IMR-90 (cell line): ENCODE measurements at places on chromosomes 12 and 14. TPM values are rescaled to one million over a fixed set of nuclear protein-coding genes. Genes with fewer than 3 reads are reported as not detected.
A peak's percentile ranks its signal among the peaks of the same experiment; 100 is the strongest.

DNA sequence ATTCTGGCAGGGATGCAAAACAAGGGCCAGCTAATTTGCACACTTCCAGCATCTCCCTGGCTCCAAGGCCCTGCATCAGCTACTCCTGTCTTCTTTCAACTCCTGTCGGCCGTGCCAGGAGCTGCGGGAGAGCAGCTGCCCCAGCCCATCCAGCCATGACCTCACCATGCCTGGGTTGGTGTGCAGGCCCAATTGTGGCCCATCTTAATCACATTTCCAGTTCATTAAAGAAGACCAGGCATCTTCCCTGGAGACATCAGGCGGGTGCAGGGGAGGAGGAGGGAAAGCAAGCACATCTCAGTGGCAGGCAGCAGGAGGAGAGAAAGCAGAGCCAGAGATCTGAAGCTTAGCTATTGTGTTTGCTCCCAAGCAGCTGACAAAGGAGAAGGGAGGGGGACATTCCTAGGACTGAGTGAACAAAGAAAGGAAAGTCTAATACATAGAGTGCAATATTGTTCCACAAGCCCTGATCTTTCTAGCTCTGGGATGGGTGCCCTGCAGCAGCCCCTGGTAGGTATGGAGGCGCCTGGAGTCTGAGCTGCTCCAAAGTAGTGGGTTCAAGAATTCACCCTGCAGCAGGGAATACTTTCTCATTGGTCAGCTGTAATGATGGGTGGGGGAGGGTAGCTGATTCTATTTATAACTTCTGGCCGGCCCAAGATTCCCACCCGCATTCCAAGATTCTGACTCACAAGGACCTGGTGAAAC, 40.1 kb downstream of the VWF start:
- no peaks in the 10 kb centered on the region for H3K27me3 ChIP-seq
- no peak overlapping the region for H3K4me3 ChIP-seq
- DNase-seq, result peak; percentile 56
- no peak overlapping the region for H3K27ac ChIP-seq
- H3K4me1 ChIP-seq, result peaks cover 22% of the 10 kb centered on the region
- no peaks in the 10 kb centered on the region for H3K36me3 ChIP-seq

COX8C gene
- not detected in 2 replicates for total RNA-seq

- peaks cover 11% of the 10 kb centered on the region for H3K27me3 ChIP-seq
- H3K4me3 ChIP-seq, result no peak overlapping the region
- no peak for DNase-seq
- H3K36me3 ChIP-seq, result no peaks in the 10 kb centered on the region
- H3K4me1 ChIP-seq, result no peaks in the 10 kb centered on the region
These were observed 30.5 kb upstream of the DDHD1 start for GRCh38 chr14:53183611-53184010.

DNA sequence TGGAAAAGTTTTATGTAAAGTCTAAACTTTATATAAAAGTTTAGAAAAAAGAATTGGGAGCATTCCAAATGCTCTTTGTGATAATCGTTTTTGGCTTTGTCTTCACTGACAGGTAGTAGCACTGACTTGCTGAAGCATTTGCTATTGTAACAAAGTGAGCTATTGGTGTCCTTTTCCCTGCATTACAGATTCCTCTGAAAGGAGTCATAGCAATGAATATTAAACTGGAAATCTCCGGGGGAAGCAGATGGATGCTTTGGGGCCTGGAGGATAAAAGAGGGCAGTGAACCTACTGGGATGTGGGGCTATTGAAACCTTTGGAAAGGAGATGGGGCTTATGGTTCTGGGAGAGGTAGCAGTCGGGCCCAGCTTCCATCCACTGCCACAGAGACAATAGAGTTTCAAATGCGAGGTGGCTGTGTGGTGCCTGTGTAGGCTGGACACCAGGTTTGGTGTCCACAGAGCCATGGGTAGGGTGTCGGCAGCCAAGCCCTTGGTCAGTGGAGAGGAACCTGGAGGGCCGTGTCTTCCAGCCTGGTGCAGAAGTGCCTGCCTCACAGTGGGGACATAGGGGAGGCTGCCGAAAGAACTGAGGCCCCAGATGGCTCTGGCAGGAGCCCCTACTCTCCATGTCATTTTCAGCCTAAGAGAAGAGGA, 10.1 kb downstream of the GSG1 start:
- H3K4me1 ChIP-seq, result peaks cover 19% of the 10 kb centered on the region
- no peaks in the 10 kb centered on the region for H3K27me3 ChIP-seq
- H3K36me3 ChIP-seq, result no peaks in the 10 kb centered on the region
- peak overlapping the region; percentile 68 for H3K27ac ChIP-seq

DNA sequence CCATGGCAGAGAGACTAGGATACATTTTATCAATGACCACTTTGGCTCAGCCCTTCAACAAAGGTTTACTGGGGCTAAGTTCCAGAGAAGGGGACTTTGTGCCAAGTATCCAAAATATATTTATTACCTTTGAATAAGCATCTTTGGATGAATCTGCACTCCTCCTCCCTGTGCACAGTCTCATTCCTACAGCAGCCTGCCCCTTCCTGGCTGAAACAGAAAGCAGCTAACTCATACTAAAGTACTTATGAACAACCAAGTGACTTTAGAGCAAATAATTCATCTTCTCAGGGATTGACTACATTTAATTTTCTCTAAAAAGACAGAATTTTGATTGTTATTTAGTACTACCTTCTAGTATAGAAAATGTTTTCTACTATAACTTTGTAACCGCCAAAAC, 47.8 kb upstream of the ETV6 start:
- no peak overlapping the region for H3K4me3 ChIP-seq
- no peak for DNase-seq
- no peaks in the 10 kb centered on the region for H3K36me3 ChIP-seq
- H3K27me3 ChIP-seq, result peaks cover 9% of the 10 kb centered on the region
- no peaks in the 10 kb centered on the region; the same call in 1 of the 2 replicates for H3K4me1 ChIP-seq
- no peak overlapping the region for H3K27ac ChIP-seq

DNA sequence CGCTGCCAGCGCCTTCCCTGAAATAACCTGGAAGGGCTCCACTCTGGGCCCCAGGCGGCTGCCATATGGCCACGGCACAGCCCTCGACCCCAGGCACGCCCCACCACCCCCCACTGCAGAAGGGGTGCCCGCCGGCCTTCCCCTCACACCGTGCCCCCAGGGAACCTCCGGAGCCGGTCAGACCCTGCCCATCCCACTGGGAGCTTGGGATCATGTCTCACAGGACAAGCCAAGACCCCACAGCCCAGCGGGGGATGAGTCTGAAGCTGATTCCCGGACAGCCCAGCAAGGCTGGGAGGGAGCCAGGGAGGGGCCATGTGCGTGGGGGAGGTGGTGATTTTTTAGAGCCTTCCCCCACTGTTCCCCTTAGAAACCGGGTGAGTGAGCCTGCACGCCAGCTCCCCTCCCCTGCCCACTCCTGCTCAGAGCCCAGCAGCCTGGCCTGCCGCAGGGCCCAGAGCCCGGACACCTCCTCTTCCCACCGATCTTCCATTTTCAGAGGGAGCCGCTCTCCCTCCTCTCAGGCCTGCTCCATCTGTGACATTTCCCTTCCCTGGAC, 1.4 kb downstream of the RIMBP2 start:
- no peaks in the 10 kb centered on the region for H3K4me1 ChIP-seq
- H3K4me3 ChIP-seq, result no peak overlapping the region
- H3K36me3 ChIP-seq, result no peaks in the 10 kb centered on the region
- no peak overlapping the region for H3K27ac ChIP-seq

GRCh38 chr12:11580125-11580751, 69.2 kb upstream of the ETV6 start:
- H3K27me3 ChIP-seq, result peaks cover 7% of the 10 kb centered on the region
- H3K4me3 ChIP-seq, result no peak overlapping the region
- H3K36me3 ChIP-seq, result no peaks in the 10 kb centered on the region
- H3K4me1 ChIP-seq, result peaks cover 9% of the 10 kb centered on the region

GRCh38 chr14:103868242-103868897, 21.0 kb upstream of the PPP1R13B start:
- no peak for DNase-seq
- no peaks in the 10 kb centered on the region; the same call in 1 of the 2 replicates for H3K4me1 ChIP-seq
- no peak overlapping the region for H3K27ac ChIP-seq
- H3K4me3 ChIP-seq, result no peak overlapping the region

CCDC38 gene
- total RNA-seq, result not detected in 2 replicates

LRP1 gene
- total RNA-seq, result 73.1 and 75.5 TPM in 2 replicates

NUBPL gene
- 11.5 and 15.6 TPM in 2 replicates for total RNA-seq

HRK gene
- total RNA-seq, result not detected in 2 replicates

- no peak for DNase-seq
- no peaks in the 10 kb centered on the region for H3K36me3 ChIP-seq
- H3K4me1 ChIP-seq, result peaks cover 7% of the 10 kb centered on the region
These were observed 104.1 kb downstream of the EPS8 start for GRCh38 chr12:15684896-15685658.

HNF1A gene
- total RNA-seq, result under 0.01 TPM in 1 of 2 replicates, not detected in the other

GRCh38 chr12:2294651-2295475, 242.1 kb downstream of the CACNA1C start:
- no peak overlapping the region for H3K4me3 ChIP-seq
- 0 out of 2 replicates have a peak overlapping the region, but pooled peaks have one; percentile 1 for H3K27ac ChIP-seq
- DNase-seq, result peak; percentile 69
- H3K4me1 ChIP-seq, result peaks cover 25% of the 10 kb centered on the region

C12orf54 gene
- not detected in 2 replicates for total RNA-seq

GRCh38 chr12:510071-510825, 50.5 kb downstream of the B4GALNT3 start:
- peaks cover 22% of the 10 kb centered on the region for H3K27me3 ChIP-seq
- no peak for DNase-seq
- no peak overlapping the region for H3K4me3 ChIP-seq

PAX9 gene
- total RNA-seq, result not detected in 2 replicates

- peak; percentile 96 for DNase-seq
- H3K4me3 ChIP-seq, result no peak overlapping the region
- H3K27ac ChIP-seq, result peak overlapping the region; percentile 96
These were observed 26.9 kb upstream of the LGALS3 start for GRCh38 chr14:55102141-55102621.

DNA sequence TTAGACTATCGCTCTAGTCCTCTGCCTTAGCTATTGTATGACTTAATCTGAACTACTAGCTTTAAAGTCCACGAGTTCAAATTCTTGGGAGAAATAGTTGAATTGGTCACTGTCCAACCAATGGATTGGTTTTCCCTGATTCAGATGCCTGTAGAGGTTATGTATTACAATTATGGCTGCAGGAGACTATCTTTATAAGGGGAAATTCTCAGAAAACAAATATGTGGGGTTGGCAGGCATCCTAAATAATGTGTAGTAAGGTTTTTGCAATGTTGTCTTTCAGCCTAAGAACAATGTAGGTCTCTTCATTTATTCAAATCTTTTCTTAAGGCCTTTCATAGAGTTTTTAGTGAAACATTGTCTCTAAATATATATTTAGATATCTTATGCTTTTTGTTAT, 26.9 kb downstream of the MYRFL start:
- DNase-seq, result no peak
- H3K4me1 ChIP-seq, result no peaks in the 10 kb centered on the region
- no peak overlapping the region for H3K4me3 ChIP-seq
- H3K27me3 ChIP-seq, result no peaks in the 10 kb centered on the region

- H3K4me3 ChIP-seq, result no peak overlapping the region
- no peaks in the 10 kb centered on the region for H3K36me3 ChIP-seq
- no peaks in the 10 kb centered on the region for H3K27me3 ChIP-seq
- no peak for DNase-seq
- no peaks in the 10 kb centered on the region for H3K4me1 ChIP-seq
These were observed 455.0 kb upstream of the TMEM132C start for GRCh38 chr12:127811988-127812387.

DNA sequence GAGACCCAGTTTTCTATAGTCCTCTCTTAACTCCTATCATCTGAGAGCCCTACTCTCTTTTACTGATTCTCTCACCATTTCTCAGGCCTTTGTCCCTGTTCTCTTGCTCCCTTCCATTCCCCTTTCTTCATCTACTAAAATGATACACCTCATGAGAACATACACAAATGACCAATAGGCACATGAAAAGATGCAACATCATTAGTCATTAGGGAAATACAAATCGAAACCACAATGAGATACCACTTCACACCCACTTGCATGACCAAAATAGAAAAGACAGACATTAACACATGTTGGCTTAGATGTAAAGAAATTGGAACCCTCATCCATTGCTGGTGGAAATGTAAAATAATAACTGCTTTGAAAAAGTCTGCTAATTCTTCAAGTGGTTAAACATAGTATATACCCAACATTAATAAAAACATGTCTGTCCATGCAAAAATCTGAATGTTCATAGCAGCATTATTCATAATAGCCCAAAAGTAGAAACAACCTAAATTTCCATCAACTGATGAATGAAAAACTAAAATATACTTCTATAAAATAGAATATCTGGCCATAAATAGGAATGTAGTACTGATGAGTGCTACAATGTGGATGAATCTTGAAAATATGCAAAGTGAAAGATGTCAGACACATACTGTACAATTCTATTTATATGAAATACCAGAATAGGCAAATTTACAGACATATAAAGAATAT, 66.0 kb downstream of the DENND5B start:
- DNase-seq, result peak; percentile 79
- no peak overlapping the region for H3K27ac ChIP-seq
- no peak overlapping the region for H3K4me3 ChIP-seq
- H3K36me3 ChIP-seq, result no peaks in the 10 kb centered on the region

PMCH gene
- not detected in 2 replicates for total RNA-seq

- 0 out of 2 replicates have a peak, but pooled peaks cover 2% of the 10 kb centered on the region for H3K4me1 ChIP-seq
- DNase-seq, result peak; percentile 18
- no peak overlapping the region for H3K27ac ChIP-seq
- H3K36me3 ChIP-seq, result peaks cover 8% of the 10 kb centered on the region
These were observed 1.2 kb downstream of the SNX6 start for GRCh38 chr14:34628681-34629135.

LMO3 gene
- 0.54 and 1.7 TPM in 2 replicates for total RNA-seq

SCN8A gene
- total RNA-seq, result 14.7 and 19.7 TPM in 2 replicates

- H3K27ac ChIP-seq, result no peak overlapping the region
- no peaks in the 10 kb centered on the region for H3K27me3 ChIP-seq
- H3K36me3 ChIP-seq, result no peaks in the 10 kb centered on the region
- DNase-seq, result no peak
- no peaks in the 10 kb centered on the region for H3K4me1 ChIP-seq
These were observed 173.0 kb upstream of the WSCD2 start for GRCh38 chr12:107955966-107956643.

DNA sequence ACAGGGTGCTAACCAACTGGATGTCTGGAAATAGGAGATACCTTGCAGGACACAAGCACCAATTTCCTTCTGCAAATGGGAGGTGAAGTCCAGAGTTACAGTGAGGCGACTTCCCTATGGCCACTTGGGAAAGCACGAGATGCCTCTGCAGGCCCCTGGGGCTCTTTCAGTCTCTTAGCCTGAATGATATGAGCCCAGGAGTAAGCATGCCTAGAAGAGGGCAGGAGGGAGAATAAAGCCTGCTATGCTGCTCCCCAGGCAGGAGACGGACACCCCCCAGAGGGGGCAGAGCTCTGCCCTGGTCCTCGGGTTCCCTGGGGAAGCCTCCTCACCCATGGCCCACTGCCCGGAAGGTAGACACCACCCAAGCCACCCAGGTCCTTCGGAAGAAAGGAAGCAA, 105.1 kb downstream of the GCH1 start:
- no peak overlapping the region for H3K27ac ChIP-seq
- no peak for DNase-seq
- peaks cover 4% of the 10 kb centered on the region; the same call in 1 of the 2 replicates for H3K36me3 ChIP-seq

DNA sequence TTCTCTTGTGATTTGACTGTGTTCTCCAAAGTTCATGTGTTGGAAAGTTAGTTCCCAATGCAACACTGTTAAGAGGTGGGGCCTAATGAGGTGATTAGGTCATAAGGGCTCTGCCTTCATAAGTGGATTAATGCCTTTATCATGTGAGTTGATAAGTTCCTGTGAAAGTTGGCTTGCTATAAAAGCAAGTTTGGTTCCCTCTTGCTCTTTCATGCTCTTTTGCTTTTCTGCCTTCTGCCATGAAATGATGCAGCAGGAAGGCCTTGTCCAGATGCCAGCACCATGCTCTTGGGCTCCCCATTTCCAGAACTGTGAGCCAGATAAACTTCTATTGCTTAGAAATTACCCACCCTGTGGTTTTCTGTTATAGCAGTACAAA, 41.9 kb downstream of the SLC16A7 start:
- H3K4me1 ChIP-seq, result no peaks in the 10 kb centered on the region
- peak; percentile 0 for DNase-seq
- H3K36me3 ChIP-seq, result no peaks in the 10 kb centered on the region

ABCC9 gene
- 5.6 and 6.6 TPM in 2 replicates for total RNA-seq
